ENCODE measurements at places on chromosomes 11 and 22.

- no peak for DNase-seq
Observed at GRCh38 chr11:65275906-65276305, 14.1 kb downstream of the POLA2 start.

DNA sequence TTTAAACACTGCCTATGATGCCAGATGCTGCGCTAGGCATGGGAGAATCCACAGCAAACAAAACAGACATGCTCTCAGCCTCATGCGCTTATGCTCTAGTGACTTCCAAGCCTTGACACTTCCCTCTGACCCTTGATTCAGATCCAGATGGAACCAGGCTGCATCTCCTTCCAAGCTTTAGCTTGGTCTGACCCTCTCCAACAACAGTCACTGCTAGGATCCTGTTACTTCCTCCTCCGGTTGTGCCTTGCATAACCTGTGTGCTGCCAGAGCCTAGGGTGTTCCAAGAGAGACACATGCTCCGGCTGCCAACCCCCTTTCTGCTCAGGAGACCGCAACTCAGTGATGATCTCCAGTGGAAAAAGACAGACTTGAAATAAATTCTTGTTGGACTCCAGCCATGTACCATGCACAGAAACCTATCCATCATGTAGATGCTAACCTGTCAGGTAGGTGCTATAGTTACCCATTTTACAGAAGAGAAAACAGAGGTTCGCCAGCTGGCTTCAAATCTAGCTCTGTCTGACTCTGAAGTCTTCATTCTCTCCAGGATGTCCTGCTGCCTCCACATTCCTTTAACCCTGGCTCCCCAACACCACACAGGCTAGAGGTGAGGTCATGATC lies 136.3 kb upstream of the TEAD1 start:
- DNase-seq, result no peak

GRCh38 chr11:280706-281485 lies 2.7 kb downstream of the NLRP6 start:
- DNase-seq, result peak; percentile 39

GRCh38 chr11:33532720-33533385 lies 167.8 kb downstream of the C11orf91 start:
- DNase-seq, result no peak

- no peak for DNase-seq
Observed at GRCh38 chr11:120236169-120237107, 3.5 kb upstream of the POU2F3 start.

DNA sequence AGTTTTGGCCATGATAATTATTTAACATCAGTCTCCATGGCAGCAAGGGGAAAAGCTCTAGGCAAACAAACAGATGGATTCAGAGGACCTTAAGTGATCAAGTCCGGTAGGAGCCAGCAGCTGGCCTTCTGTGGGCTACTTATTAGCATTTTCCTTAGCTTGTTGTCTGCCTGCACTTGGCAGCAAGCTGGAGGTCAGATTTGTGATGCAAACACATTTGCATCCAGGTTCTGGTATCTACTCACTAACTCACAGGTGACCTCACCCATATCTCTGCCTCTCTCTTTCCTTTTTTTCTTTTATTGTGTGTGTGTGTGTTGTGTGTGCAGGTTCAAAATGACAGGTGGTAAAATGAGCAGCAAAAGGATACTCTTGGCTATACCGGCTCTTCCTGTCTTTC lies 32.3 kb downstream of the ARHGAP42 start:
- no peak for DNase-seq

GRCh38 chr22:23849009-23850006 lies 8.4 kb upstream of the SLC2A11 start:
- peak; percentile 90 for DNase-seq

GRCh38 chr11:128244871-128245270 lies 342.5 kb downstream of the ETS1 start:
- DNase-seq, result no peak

DNA sequence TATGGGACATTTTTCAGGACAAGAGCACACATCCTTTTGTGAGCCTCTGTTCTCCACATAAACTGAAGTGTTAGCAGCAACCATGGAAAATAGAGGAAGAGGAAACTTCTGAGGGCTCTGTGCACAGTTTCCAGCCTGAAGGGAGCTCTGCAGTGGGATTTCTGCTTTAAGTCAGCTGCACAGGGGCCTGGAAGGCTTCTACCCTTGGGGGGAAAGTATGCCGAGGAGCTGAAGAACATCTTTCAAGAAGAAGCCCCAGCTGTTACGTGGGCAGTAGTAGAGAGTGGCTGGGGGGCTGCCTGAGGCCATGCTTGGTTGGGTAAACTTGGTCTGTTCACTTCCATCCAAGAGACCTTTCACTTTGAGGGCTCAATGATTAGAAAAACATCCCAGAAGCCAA lies 82.7 kb upstream of the EED start:
- no peak for DNase-seq

GRCh38 chr11:124768914-124769313 lies 6.8 kb upstream of the ESAM start:
- no peak for DNase-seq

- no peak for DNase-seq
Observed at GRCh38 chr11:36618363-36619047, 20.5 kb upstream of the RAG2 start.

DNA sequence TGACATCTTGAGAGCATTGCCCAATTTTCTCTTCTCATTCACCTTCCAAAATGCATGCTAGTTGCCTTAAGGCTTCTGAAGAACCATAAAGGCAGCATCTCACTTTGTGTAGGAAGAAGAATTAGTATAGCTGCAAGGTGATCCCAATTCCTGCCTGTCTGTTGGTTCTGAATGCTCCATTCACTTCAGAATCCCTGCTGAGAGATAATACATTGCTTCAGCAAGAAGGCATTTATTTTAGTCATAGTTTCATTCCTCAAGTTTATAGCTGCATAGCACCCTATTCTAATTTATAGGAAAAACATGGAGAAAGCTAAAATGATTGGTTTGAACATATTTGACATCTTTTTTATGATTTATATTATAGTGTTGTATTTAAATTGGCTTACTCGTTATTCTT lies 181.3 kb downstream of the METTL15 start:
- no peak for DNase-seq

GRCh38 chr11:26227883-26228502 lies 103.9 kb upstream of the ANO3 start:
- no peak for DNase-seq

DNA sequence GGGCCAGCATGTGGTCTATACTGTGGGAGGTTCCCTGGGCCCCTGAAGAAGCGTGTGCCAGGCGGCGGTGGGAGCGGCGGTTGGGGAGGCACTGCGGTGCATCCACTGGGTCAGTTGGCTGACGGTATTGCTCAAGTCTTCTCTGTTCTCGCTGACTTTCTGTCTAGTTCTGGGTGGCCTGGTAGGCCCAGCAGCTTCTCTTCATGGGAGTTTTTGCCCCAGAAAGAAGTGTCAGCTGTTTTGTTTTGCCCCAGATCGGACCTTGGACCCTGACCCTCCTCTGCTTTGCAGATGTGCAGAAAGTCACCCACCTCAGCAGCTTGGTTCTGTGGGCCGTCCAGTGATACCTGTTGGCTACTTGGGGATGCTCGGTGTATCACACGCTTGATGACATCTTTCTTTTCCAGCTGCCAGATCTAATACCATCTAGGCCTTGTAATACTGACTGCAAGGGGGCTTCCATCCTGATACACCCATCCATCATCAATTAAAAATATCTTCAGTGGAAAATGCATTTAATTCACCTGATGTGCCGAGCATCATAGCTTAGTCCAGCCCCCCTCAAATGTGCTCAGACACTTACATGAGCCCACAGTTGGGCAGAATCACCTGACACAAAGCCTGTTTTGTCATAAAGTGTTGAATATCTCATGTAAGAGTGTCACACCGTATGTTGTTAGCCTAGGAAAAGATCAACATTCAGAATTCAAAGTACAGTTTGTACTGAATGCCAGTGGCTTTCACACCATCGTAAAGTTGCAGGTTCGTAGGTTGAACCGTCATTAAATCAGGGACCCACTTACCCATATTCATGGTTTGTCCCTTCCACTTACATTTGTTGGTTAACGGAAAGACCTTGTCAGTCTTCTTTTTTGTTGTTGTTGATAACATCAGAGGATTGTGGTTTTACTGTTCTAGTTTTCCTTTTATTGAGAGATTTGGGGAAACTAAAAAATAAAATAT lies 13.9 kb downstream of the ZBED4 start:
- no peak for DNase-seq

- no peak for DNase-seq
Observed at GRCh38 chr11:94708642-94709041, 59.5 kb upstream of the AMOTL1 start.

DNA sequence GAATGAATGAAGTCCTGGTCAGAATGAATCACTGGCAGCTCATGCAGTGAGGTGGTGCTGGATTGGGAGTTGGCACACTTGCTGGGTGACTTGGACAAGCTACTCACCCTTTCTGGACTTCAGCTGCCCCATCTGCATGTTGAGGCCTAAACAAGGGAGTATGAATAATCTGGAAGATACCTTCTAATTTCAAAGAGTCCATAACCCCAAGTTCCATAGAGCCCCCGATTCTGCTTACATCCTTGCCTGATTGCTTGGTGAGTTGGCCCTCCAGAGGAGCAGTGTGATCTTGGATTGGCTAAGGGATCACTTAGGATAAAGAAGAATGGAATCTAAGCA lies 18.3 kb upstream of the ACCSL start:
- no peak for DNase-seq

- DNase-seq, result no peak
Observed at GRCh38 chr11:95072948-95073347, 6.2 kb downstream of the SRSF8 start.

GRCh38 chr11:66454247-66454646 lies 12.5 kb upstream of the PELI3 start:
- no peak for DNase-seq

DNA sequence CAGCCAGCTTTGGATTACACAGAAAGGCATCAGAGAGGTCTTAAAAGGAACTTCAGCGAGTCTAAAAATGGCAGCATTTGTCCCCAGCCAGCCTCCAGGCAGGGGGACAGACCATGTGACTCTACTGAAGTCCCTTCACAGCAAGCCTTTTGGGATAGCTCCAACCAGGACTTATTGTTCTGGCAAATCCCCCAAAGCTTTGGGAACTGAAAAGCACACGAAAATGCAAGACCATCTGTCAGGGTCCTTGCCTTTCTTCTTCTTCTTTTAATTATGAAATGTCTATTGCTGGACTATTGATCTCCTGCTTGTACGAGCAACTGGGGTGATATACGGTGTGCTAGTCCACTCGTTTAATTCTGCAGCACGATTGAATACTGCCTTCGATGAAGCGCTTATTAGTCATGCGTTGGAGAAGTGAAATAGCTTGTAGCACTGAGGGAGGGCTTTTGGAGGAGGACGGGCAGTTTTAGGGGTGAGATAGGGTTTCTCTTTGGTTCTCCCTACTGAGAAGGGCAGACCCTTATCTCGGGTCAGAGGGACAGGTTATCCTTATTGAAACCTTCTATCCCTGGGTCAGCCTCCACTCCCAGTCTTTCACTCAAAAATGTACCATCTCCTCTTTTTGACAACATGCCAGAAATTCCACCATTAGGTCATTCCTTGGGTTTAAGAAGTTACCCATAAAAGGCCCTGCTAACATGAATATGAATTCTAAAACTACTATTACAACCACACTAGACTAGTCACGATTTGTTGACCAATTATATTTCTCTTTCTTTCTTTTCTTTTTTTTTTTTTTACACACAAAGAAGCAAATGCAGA lies 416.4 kb downstream of the MIAT start:
- no peak for DNase-seq

GRCh38 chr11:112548641-112549040 lies 288.0 kb upstream of the PLET1 start:
- no peak for DNase-seq

- no peak for DNase-seq
Observed at GRCh38 chr11:47394050-47394321, 14.4 kb upstream of the SLC39A13 start.

DNA sequence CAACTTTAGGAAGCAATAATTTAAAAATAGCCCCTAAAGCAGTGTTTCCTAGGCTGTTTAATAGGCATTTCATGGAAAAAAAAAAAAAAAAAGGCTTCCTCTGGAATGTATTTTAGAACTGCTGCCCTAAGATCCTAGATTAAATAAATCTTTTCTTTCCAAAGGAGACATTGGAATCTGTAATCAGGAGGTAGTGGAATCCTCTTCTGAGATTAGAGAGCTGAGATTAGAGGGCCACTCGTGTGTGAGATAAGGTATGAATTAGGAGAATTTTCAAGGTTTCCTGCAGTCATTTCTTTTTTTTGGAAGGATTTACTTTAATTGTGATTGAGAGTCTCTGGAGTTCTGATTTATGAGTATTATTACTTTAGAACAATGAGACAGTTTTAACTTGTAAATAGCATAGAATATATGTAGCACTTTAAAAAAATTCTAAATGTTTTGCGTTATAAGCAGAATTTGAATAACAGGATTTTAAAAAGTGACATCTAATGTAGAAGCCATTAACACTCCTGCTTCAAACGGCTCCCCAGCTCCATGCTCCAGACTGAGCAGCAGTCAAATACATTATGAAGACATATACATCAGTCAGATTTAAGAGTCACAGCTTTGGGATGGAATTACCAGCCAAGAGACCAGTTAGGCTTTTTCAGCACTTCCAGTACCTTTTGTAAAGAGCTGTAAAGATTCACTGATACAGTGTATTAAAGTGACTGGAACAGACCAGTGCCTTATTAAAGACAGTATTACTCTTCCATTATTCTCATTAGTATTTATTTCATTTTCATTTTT lies 5.0 kb downstream of the EED start:
- DNase-seq, result no peak

DNA sequence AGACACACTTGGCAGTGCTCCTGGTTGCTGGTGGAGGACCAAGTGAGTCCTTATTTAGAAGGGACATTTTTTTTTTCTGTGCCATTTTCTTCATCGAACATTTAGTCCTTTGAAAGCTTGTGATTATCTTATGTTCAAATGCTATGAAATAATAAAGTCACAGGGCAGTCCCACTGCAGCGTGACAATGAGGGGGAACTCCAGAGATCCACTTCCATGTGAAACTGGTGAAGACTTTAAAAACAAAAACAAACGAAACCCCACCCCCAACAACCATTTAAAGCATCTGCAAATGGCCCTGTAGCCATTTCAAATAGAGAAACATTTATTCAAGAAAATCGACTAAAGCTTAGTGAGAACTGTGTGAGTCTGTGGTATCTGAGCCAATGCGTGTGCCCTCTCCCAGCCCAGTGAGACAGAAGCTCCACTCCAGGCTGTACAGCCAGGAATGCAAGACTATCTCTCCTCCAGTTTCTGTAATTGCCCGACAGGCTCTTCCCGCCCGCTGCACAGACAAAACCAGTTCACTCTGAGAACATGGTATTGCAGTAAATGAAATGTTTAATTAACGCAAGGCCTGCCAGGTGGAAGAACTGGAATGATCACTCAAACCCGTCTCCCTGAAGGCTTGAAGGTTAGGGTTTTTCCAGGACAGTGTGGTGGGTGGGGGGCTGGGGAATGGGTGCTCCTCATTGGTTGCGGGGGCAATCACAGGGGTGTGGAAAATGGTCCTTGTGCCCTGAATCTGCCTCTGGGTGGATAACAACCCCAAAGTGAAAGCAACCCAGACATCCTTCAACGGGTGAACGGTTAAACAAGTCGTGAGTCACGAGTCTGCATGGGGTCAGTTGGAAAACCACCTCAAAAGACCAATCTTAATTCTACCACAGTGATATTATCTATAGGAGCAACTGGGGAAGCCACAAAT lies 8.4 kb downstream of the KRTAP5-6 start:
- no peak for DNase-seq

- DNase-seq, result no peak
Observed at GRCh38 chr11:8681837-8682302, 595 bp downstream of the TRIM66 start.

- no peak for DNase-seq
Observed at GRCh38 chr11:69078508-69078907, 29.8 kb downstream of the TPCN2 start.

GRCh38 chr11:63563201-63564055 lies at the start of gene PLAAT2:
TSS of gene PLAAT2 (minus strand) at chr11:63563379. CDS start at chr11:63563324, 55 bp downstream.
- no peak for DNase-seq

Data from stimulated activated CD4-positive, alpha-beta T cell treated with anti-CD3 and anti-CD28 coated beads, Interleukin-12 subunit alpha, Interleukin-12 subunit beta, amount 100 ng/mL, for 4 hours (primary cell).